ACHN (cell line): ENCODE measurements at places on chromosomes 3 and 15.

GRCh38 chr3:4011166-4011565, 211.9 kb downstream of the LRRN1 start:
- no peak for DNase-seq

GRCh38 chr15:23642413-23643044, 5.1 kb downstream of the MAGEL2 start:
- peak; percentile 53 for DNase-seq

- DNase-seq, result no peak
These were observed 19.4 kb downstream of the RIOX2 start for GRCh38 chr3:97952872-97953271.

DNA sequence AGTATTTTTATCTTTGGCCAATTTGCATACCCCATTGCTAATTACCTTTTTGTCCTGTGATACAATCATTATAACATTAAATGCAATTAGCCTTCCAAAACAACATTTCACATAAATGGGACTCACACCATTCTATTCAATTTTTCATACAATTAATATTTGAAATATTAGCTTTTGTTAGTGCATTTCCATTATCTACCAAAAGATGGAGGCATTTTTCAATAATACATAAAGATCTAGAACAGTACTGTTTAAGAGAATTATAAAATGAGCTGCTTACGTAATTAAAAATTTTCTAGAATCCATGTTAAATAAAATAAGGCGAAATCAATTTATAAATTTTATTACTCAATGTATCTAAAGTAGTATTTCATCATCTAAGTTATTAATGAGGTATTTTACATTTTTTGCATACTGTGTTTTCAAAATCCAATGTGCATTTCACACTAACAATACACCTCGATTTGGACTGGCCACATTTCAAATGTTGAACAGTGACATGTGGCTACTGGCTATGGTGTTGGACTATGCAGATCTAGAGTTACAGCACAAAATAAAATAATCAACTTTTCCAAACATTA, 74.3 kb downstream of the TJP1 start:
- DNase-seq, result peak; percentile 29

DNA sequence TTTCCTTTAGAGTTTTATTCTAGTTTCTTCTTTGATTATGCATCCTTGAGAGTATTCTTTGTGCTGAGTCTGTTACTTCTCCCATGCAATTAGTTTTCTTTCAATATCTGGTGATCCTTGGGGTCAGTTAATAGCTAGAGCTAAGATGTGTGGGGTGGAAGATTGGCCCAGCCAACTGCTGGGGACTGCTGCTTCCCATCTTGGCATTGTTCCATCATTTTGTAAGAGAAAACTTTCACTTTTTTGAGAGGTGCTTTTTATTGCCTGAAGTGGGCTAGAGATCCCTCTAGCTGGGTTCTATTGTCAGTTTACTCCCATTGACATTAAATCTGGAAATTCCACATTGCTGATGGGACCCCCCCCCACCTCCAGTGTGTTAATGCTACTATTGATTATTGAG, 15.4 kb downstream of the BCL2L10 start:
- peak; percentile 23 for DNase-seq

GRCh38 chr3:8500319-8500988, 1.2 kb upstream of the LMCD1 start:
- DNase-seq, result peak; percentile 72

DNA sequence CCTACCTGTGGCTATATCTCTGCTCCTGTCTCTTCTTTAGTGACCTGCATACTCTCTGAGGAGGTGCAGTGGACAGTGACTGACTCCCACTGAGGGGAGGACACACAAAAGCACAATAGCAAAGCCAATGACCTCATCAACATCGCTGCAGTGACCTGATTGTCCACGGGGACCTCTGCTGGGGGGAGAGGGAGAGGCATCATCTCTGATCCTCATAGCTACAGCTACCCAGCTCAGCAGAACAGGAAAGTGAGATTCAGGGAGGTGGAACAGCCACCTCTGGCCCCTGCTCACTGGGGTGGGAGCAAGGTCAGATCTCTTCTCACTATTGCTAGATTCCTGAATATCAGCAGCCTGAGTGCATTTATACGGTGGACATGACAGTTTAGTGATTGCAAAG, 179.2 kb downstream of the ATP10A start:
- no peak for DNase-seq

DNA sequence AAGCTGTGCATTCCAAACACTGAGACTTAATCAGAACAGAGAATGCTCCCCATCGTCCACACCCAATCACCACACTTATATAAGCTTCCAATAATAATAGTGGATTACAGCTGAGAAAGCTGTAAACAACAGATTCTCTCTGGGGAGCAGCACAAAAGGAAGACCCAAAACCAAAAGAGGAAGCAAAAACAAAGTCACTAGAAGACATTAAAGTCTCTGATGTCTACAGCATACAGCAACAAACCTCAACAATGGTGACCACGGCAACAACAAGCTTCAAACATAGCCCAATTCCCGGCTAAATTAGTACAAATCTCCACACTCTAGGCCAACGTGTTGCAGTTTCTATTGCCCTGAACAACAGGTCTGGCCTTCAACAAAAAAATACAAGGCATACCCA, 37.7 kb downstream of the ZDHHC23 start:
- DNase-seq, result no peak

- no peak for DNase-seq
These were observed 112.3 kb downstream of the ADAMTS17 start for GRCh38 chr15:100229181-100230163.

DNA sequence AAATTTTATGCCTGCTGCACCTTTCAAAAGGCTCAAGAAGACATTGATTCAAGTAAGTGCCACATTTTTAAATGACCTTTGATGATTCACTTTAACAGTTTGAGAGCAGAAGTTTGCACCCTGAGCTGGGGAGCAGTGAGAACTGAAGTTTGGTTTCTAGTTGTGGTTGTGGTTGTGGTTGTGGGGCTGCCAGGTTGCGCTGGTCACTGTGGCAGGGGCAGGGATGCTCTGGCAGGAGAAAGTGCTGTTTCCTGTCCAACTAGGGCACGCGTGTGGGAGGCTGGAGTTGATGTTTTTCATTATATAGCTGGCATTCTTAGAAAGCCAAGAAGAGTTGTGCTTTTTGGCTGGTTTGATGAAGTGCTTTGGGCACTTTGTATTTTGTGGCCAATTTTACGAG, 339.7 kb upstream of the NR2F2 start:
- DNase-seq, result no peak
